ENCODE measurements at places on chromosomes 1 and 21. TPM values are rescaled to one million over a fixed set of nuclear protein-coding genes. Genes with fewer than 3 reads are reported as not detected.

The PRKCZ gene
- total RNA-seq, result 5.6 TPM

The PRAMEF17 gene
- total RNA-seq, result not detected

The LAX1 gene
- 18.9 TPM for total RNA-seq

The FCRL6 gene
- 0.15 TPM for total RNA-seq

The CHRM3 gene
- 0.27 TPM for total RNA-seq

The ACBD6 gene
- 39.9 TPM for total RNA-seq

The NCF2 gene
- 15.3 TPM for total RNA-seq

The ADGRL4 gene
- total RNA-seq, result not detected

The SHE gene
- not detected for total RNA-seq

The IL22RA1 gene
- not detected for total RNA-seq

The TRIM62 gene
- total RNA-seq, result 9.3 TPM

The EXTL1 gene
- not detected for total RNA-seq

The RYR2 gene
- total RNA-seq, result not detected

DNA sequence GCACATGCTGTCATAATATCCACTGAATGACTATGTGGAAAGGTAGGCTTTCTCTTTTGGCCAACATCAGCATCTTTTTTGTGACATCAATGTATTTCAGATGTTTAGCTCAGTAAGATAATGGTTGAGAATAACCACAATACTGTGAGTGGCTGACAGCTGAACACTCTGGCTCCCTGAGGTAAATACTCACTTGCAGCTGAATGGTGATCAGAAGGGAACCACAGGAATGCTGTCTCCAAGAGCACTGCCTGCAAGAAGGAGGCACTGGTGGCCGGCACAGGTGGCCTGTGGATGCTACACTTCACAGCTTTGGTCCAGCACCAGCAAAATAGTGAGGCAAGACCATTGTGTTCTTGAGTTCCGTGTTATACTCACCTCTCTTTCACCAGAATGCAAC lies 118.7 kb upstream of the PPM1J start:
- DNase-seq, result no peak

- no peak for DNase-seq
These were observed 8.7 kb downstream of the PLXNA2 start for GRCh38 chr1:208235356-208235981.

DNA sequence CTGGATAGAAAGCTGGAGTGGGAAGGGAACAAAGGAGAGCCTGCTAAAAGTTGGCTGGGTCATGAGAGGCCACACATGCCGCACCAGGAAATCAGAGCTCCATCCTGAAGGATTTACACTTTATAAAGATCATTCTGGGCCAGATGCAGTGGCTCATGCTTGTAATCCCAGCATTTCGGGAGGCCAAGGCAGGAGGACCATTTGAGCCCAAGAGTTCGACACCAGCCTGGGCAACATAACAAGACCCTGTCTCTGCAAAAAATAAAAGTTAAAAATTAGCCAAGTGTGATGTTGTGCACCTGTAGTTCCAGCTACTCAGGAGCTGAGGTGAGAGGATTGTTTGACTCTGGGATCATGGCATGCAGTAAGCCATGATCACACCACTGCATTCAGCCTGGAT lies 28.7 kb upstream of the RASAL2 start:
- no peak for DNase-seq

- no peak for DNase-seq
These were observed 8.5 kb upstream of the NBL1 start for GRCh38 chr1:19635646-19636045.

DNA sequence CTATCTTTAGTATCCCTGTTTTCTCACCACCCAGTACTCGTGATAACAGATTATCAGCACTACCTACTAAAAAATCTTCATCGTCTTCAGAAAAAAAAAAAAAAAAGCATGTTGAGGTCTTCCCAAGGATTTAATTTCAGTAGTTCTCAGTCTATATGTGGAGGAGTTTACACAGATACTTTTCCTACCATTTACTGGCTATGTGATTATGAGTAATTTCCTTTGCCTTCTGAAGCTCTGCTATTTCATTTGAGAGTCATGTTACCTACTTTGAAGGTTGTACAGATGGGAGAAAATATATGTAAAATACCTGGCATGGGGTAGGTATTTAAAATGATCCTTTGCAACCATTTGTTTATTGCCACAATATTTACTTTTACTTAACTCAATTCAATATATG lies 399.7 kb downstream of the NEGR1 start:
- DNase-seq, result no peak

GRCh38 chr1:16009030-16009460 lies 5.0 kb downstream of the SRARP start:
- peak; percentile 80 for DNase-seq

- DNase-seq, result no peak
These were observed 234.7 kb downstream of the TTLL7 start for GRCh38 chr1:83764209-83764608.

GRCh38 chr21:44065428-44065827 lies 41.8 kb upstream of the PWP2 start:
- DNase-seq, result peak; percentile 87

GRCh38 chr1:97158691-97159096 lies 437.1 kb downstream of the PTBP2 start:
- no peak for DNase-seq

GRCh38 chr1:149966405-149966804 lies 29.7 kb upstream of the MTMR11 start:
- DNase-seq, result no peak

GRCh38 chr1:240232530-240232929 lies 140.8 kb downstream of the FMN2 start:
- no peak for DNase-seq

- peak; percentile 32 for DNase-seq
These were observed 10.7 kb downstream of the MR1 start for GRCh38 chr1:181044449-181044966.

- DNase-seq, result no peak
These were observed 976.5 kb downstream of the ADGRL2 start for GRCh38 chr1:82777240-82777639.

DNA sequence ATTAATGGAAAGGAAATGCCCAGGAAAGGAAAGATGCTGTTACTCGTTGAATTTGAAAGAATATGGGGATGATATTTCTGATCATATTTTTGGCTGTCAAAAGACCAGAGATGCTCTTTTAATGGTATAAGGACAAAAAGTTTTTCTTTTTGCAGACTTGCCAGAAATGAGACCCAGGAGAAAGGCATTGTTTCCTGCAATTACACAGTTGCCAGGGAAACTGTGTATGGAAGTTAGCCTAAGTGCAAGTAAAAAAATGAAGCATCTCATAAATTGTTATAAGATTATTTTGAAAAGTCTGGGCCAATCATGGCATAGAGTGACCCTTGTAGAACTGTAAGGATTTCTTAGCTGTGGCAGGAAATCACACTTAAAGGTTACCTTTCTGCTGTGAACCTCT lies 155.7 kb upstream of the BEND5 start:
- no peak for DNase-seq

GRCh38 chr21:43884012-43884860 lies 19.2 kb downstream of the AGPAT3 start:
- DNase-seq, result peak; percentile 18

DNA sequence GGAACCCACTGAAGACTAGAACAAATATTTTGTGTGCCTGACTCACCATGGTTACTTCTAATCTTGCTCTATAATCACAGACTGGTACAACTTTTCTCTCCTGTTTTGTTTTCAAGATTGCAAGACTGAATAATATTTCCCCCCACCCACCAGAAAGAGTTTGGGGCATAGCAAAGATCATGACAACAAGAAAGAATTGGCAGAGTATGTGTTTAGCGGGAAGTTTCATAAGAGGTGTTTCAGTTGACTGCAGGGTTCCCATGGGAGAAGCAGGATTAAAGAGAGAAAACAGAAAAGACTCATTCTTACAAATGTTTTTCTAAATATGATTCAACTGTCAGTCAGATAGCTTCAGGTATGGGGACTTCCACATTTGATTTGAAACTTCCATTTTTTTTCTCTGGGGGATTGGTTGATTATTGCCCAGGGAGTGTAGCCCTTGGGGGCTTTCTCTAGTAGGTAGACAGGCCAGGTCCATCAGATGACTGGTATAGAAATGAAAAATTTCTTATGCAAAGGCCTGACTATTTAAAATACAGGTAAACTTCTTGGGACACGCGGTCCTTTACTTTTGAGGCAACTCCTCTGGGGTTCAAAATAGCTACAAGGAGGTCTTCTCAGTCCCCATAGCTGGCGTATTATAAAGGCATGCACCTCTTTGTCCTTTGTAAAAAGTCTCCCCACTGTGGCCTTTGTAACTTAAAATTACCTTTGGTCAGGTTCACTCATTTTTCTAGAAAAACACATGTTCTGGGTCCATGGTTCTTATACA lies 13.9 kb downstream of the OR14I1 start:
- no peak for DNase-seq

DNA sequence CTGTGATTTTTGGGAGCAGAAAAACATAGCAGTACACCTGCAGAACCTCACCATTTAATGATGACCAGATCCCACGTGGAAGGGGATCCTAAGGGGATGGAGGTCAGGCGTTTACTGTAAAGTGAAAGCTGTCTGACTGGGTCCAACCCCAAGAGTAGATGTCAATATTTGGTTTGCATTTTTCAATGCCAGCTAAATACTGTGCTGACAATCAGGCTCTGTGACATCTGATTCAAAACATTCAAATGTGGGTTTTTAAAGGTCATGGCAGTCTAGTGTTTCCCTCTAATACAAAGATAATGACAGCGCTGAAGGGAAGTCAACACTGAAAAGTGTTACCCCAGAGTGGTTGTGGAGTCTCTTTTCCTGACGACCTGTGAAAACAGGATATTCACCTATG lies 68.1 kb downstream of the SPAG17 start:
- no peak for DNase-seq

DNA sequence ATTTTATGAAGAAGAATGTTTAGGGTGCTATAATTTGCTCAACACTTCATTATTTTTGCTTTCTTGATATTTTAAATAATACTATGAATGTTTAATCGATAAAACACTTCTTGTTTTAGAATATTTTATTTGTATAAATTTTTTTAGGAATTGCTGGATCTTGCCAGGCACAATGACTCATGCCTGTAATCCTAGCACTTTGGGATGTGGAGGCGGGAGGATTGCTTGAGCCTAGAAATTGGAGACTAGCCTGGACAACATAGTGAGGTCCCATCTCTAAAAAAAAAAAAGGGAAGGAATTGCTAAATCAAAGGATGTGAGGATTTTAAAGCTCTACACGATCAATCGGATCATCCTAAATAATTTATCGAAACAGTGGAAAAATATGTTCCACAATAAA lies 17.6 kb downstream of the RNF11 start:
- DNase-seq, result no peak

GRCh38 chr21:34018910-34019309 lies 54.5 kb upstream of the MRPS6 start:
- DNase-seq, result no peak

DNA sequence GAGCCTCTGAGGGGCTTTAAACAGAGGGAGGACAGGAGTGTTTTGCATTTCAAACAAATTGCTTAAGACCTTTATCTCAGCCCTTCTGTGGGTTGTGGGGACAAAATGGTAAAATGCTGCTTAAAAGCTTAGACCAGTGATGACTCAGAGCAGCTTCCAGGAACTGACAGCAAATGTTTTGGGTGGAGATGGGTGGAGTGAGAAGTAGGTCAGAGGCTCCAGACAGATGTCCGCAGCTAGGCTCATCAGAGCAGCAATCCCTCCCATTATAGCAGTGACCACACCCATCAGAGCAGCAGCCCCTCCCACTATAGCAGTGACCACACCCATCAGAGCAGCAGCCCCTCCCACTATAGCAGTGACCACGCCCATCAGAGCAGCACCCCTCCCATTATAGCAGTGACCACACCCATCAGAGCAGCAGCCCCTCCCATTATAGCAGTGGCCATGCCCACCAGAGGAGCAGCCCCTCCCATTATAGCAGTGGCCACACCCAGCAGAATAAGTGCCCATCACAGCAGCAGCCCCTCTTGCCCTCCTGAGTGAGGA lies 532.2 kb downstream of the MATN1 start:
- DNase-seq, result peak; percentile 36

- no peak for DNase-seq
These were observed 3.9 kb upstream of the CD1C start for GRCh38 chr1:158285756-158286241.

GRCh38 chr1:170402476-170403311 lies 129.3 kb upstream of the GORAB start:
- no peak for DNase-seq

DNA sequence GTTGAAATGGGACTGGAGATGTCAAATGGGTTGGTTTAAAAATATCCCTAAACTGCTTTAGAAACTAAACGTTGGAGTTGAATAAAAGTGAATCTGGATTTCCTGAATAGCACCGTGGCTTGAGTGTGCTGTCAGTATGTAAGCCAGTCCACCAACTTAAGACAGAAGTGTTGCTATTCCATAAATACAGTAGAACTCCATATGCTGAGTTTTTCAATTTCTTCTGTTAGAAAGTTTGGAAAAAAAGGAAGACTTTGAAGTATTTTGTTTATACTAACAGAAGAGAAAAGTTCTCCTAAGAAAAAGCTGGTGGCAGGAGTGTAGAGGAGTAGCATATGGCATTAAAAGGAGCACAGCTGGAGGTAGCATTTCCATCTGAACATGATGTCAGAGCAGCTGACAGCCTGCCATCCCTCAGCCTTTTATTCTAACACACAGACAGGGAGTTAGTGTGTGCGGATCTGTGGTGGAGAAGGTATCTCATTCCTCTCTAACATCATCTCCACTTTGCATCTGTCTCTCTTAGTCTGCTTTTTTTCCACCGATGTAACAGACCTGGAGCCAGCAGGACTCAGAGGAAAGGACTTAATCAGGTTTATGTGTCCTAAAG lies at the start of gene ZBTB18:
ZBTB18 (plus strand) TSS at position 449 of the 610 bp plus-strand sequence; CDS start at position 598, 149 bp downstream.
- DNase-seq, result no peak

- no peak for DNase-seq
These were observed 99.9 kb downstream of the KCNH1 start for GRCh38 chr1:211033921-211034525.

DNA sequence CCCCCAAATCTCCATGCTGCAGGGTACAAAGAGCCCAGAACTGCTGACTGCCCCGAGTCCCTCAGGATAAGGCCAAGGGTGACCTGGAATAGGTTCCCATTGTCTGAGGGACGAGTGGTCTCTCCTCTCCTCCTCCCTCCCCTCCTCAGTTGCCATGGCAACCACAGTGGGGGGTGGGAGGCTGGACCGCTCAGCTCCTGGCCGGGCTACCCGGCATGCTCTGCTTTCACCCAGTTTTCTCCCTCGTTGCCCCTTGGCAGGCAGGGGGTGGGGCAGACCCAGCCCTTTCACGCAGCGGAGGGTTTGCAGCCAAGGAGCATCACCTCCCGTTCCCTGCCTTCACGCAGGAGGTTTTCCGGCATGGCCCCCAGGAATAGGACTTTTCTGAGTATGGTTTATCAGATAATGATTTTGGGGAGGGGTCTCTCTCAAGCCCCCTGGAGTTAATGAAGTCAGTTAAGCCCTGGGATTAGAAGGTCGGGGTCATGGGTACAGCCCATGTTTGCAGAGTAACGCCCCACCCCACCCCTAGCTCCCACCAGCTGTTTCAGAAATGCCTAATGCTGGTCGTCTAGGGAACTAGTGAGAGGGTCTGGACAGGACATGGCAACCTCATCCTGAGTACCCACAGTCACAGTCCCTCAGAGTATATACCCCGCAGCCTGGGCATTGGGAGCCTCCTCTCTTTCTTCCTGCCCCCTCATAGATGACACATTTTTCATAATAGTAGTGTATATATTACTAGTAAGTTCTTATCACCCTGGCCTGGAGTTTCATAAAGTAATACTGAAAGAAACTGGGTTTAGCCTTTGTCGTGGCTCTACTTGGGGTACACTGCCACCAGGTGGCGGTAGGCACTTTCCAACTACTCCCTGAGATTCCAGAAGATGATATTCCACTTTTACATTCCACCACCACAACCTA lies 20.7 kb downstream of the C1QB start:
- DNase-seq, result no peak

Data from activated CD4-positive, alpha-beta T cell treated with anti-CD3 and anti-CD28 coated beads, Interleukin-2, amount 10 ng/mL, durations not matched to agents 7 days and 5 days (primary cell).